Calu3 (cell line): ENCODE measurements at places on chromosomes 7 and 10.
A peak's percentile ranks its signal among the peaks of the same experiment; 100 is the strongest.

- peak; percentile 43 for DNase-seq
Observed at GRCh38 chr7:24052572-24053260, 231.3 kb upstream of the NPY start.

- no peak for DNase-seq
Observed at GRCh38 chr7:80412842-80413241, 99.0 kb downstream of the GNAT3 start.

DNA sequence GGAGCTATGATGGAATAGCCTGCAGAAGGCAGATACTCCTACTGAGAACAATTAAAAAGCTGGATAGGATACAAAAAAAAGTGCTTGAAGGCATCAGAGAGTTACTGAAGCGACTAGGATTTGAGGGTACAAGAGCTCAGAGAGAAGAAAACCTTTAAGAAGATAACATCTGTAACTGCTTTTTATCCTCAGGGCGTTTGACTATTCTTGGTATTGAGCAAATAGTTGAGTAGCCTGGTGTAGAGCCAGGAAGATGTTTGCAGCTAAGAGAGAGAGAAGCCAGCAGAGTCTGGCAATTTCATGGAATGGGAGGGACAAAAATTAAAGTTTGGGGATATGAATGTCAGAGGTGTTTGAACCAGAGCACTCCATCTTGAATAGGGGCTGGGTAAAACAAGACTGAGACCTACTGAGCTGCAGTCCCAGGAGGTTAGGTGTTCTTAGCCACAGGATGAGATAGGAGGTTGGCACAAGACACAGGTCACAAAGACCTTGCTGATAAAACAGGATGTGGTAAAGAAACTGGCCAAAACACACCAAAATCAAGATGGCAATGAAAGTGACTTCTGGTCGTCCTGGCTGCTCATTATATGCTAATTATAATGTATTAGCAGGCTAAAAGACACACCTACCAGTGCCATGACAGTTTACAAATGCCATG is 428.8 kb downstream of the SH2D4B start:
- no peak for DNase-seq

- DNase-seq, result no peak
Observed at GRCh38 chr10:10967029-10967428, 50.6 kb upstream of the CELF2 start.

DNA sequence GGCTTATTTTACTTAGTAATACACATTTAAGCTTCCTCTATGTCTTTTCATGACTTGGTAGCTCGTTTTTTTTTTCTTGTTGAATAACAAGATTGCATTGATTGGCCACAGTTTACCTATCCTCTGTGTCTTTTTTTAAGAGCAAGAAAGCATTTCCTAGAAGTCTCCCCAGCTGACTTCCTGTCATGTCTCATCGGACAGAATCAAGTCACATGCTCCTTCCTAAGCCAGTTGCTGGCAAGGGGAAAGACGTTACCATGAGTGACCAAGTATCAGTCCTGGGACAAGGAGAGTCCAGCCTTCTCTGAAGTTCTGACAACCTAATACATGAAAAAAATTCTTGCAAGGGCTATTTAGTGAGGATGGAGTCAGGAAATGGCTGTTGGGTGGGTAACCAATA is 24.9 kb upstream of the SFRP5 start:
- no peak for DNase-seq

DNA sequence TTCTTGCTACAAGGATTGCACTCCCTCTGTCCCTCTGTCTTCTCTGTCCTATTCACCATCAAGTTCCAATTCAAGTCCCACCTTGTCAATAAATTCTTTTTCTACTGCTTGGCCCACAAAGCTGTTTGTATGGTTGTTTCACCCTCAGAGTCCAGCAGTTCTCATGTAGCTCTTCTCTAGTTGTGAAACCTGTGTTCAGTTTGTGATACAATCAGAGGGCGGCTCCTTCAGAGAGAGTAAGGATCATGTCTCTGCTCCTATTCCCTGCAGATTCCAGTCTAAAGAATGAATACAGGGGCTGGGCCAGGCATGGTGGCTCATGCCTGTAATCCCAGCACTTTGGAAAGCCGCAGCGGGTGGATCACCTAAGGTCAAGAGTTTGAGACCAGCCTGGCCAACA is 126.6 kb upstream of the BET1 start:
- no peak for DNase-seq

- no peak for DNase-seq
Observed at GRCh38 chr7:116431787-116432526, 67.6 kb upstream of the CAV2 start.

- DNase-seq, result no peak
Observed at GRCh38 chr10:7651853-7652470, 14.8 kb downstream of the ITIH5 start.
